ENCODE measurements at places on chromosomes 2 and 18.

GRCh38 chr2:222284466-222284865 is 14.3 kb downstream of the PAX3 start:
- no peak for DNase-seq

DNA sequence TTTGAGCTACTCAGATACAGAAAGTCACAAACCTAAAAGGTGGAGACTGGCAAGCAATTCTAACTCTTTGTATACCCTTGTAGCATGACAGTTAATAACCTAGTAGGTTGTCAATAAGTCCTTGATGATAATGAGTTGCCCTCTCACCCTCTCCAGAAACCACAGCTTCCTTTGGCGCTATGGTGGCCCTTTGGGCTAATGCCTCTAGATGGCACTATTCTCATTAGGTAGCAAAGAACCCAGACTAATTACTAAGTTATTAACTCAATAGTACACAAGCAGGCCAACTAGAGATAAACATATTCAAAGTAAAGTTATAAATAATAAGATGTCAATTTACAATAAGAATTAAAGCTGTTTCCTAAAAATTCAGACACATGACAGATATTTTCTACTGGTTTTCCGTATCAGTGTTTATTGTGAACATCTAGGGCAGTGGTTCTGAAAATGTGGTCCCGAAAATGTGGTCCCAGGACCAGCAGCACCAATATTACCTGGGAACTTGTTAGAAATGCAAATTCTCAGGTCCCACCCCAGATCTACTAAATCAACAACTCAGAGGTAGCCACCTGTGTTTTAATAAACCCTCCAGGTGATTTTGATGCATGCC is 41.1 kb downstream of the LDAH start:
- no peak for DNase-seq

- no peak for DNase-seq
Observed at GRCh38 chr2:191350826-191351225, 105.6 kb downstream of the MYO1B start.

DNA sequence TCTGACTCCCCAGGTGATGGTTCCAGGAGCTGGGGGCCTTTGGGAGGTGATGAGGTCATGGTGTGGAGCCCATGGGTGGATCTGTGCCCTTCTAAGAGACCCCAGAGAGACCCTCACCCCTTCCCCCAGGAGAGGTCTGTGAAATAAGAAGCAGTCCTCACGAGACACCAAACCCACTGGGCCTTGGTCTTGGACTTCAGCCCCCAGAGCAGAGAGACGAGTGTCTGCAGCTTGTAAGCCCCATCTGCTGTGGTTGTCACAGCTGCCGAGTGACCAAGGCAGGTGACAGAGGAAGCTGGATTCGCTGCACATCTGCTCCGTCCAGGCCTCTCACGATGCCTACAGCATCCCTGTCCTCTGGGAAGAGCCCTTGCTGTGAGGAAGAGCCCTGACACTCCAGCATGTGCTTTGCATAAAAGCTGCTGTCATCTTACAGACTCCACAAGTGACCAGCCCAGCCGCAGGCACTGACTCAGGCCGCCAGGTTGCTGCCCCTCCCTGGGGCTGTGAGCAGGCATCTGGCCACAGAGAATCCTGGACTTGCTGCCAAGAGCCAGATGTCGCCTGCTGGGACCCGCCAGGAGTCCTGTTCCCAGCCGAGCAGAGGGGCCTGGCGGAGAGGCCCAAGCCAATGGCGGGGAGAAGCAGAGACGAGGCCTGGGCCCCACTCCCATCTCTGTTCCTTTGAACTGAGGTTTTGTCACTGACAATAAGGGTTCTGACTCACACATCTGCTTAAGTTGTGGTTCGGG is 150.8 kb downstream of the PXDN start:
- DNase-seq, result no peak

- no peak for DNase-seq
Observed at GRCh38 chr2:150046211-150046610, 441.3 kb downstream of the RND3 start.

GRCh38 chr2:54604871-54605270 is 118.6 kb upstream of the EML6 start:
- no peak for DNase-seq

GRCh38 chr18:21834299-21834660 is 93.7 kb downstream of the MIB1 start:
- no peak for DNase-seq

DNA sequence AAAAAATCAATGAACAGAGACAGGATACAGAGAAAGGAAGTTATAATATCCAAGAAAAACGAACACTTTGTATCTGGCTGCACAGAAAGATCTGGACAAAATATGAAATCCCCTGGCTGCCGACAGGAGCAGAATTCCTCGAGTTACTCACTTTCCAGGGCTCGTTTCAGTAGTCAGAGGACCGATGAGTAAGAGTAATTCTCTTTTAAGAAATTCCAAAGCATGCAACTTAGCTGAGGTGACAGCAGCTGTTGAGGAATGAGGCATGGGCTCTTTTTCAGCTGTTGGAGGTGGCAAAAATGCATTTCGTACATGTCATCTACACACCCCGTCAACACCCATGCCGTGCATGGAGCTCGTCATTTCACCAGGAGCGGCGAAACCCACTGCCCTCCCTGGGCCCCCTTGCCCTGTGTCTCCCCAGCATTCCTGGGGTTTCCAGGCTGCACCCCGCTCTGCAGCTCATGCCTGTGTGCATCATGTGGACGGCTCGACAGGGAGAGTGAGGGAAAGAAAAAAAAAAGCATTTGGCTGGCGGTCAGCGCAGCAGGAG is 210.8 kb upstream of the SMIM21 start:
- DNase-seq, result no peak

GRCh38 chr2:136132825-136133155 is 14.8 kb upstream of the CXCR4 start:
- DNase-seq, result no peak

DNA sequence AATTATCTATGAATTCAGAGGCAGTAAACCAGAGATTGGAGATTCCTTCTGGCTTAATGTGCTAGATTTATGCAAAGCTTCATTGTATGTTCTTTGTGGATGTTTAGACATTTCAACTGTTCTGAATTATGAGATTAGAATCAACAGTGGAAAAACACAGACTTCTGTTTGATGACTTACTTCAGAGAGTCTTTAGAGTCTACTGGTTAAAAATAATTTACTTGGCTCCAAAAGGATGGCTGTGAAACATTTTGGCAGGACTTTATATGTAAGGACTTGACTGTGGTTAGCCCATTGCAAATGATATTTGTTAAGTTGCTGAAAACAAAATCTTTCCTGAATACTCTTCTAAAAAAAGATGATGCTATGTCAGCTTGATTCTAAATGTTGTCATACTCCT is 25.5 kb upstream of the LRRC30 start:
- DNase-seq, result no peak

DNA sequence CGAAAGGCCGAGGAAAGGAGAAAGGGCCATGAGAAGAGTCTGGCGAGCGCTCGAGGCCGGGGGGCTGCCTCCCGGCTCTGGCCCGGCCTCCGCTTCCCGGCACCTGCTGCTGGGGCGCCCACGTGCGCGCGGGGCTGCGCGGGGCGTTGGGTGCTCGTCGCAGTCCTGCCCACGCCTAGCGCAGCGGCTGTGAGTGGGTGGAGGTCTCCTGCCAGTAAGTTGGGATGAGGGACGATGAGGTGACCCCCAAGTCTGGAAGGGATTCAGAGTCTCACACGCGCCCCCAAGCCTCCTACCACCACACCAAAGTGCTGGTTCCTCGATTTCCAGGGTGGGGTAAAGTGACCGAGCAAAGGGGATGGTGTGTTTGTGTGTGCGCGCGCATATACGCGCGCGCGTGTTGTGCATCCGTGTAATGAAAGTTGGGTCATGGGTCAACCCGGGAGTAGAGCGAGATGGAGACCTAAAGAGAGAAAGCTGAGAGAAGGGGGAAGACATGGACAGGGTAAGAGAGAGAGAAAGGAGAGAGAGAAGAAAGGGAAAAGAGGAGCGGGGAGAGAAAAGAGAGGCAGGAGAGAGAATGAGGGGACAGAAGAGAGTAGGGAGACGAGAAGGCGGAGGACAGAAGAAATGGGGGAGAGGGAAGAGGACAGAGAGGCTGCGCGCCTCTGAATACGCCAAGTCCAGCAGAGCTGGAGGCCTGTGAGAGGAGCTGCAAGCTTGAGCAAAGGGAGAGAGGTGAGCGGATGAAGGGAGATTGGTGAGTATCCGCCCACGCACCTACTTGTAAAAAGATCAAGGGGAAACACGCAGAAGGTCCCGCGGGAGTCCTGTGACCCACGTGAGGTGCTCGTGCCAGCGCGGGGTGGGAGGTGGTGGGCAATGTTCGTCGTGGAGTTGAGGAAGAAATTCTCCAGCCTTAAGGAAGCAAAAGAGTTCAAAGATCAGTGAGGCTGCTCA is 1.7 kb upstream of the NETO1 start:
- no peak for DNase-seq

GRCh38 chr2:96198921-96199320 is 9.7 kb downstream of the STARD7 start:
- no peak for DNase-seq

DNA sequence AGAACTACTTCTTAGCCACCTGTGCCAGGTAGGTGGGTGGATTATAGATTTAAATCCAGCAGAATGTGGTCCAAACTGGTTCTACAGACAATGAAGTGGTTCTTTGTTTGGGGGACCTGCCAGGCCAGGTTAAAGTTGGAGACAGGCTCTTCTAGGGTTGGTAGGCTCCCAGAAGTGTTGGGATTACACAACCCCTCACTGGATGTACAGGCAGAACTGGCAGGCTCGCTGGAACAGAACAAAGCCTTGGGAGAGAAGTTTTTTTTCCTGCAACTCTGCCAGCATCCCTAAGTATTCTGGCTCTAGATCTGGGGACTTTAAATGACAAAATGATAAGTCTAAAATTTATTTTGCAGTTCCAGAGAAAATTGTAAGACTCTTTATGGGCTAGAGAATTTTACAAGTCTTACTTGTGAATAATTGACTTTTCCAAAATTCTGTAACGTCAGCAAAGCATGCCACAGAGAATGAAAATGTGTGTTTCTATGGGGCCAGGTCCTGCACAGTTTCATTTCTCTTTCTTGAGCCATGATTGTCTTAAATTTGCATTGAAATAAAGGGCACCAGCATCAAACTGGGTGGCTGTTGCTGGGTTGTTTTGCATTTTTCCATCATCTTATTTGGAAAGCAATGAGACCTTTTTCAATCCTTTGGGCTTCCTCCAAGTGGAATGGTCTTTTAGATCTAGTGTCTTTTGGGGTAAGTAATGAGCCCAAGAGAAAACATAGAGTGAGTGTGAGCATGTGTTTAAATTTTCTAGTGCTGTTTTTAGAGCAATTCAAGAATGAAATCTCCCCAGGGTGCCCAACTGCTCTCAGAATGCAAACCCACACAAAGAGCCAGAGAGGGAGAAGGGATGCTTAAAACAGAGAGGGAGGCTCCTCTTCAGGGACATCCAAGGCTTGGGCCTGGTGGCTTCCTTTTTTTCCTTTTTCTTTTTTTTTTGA is 32.4 kb upstream of the ATL2 start:
- DNase-seq, result no peak

DNA sequence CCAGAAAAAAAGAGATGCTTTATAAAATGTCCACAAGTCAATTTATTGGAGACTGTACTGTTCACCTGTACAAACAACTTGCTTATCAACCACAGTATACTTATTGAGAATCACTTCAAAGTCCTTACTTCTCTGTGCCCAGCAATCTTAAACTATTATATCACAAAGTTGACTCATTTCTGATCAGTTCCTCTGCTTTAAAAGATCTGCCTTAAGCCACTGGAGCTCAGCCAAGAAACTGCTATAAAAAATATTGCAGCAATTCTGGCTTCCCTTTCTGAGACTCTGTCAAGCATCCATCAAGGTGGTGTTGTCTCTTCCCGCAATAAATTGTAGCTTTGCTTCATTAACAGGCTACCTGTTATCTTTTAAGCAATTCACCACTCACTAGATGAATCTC is 375.2 kb upstream of the SPHKAP start:
- no peak for DNase-seq

GRCh38 chr2:86107031-86107430 is 996 bp downstream of the PTCD3 start:
- DNase-seq, result no peak

GRCh38 chr18:48412339-48412929 is 3.3 kb upstream of the ZBTB7C start:
- no peak for DNase-seq

- DNase-seq, result no peak
Observed at GRCh38 chr2:239609162-239609561, 208.3 kb upstream of the HDAC4 start.

DNA sequence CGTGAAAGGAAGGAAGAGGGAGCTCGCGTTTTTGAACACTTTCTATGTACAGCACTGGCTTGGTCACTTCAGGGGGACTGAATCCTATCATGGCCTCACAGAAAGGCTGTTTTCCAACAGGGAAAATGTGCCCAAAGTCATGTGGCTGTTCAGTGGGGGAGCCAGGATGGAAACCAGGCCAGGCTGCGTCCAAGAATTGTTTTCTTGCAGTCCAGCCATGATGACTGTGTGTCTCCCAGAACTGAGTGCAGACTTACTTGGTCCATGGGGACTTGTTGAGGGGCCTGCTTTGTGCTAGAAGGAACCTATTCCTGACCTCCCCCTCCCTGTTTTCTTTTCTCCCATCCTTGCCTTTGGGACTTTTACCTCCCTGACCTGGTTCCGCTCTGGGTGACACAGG is 46.9 kb downstream of the EMILIN2 start:
- DNase-seq, result no peak

DNA sequence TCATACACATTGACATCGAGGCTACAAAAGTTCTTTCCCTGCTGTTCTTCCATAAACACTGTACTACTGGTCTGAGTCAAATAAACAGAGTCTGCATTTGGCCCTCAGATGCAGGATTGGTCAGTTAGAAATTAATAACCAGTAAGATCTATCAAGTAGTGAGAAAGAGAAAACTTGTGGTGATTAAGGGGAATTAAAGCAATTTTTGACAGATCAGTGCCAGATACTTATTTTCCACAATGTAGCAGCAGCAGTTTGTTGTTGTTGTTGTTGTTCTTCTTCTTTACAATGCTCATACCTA is 85.0 kb downstream of the IKZF2 start:
- no peak for DNase-seq

- DNase-seq, result no peak
Observed at GRCh38 chr18:48990481-48991318, 39.9 kb upstream of the SMAD7 start.

GRCh38 chr2:231362555-231363184 is 32.8 kb upstream of the B3GNT7 start:
- DNase-seq, result no peak

DNA sequence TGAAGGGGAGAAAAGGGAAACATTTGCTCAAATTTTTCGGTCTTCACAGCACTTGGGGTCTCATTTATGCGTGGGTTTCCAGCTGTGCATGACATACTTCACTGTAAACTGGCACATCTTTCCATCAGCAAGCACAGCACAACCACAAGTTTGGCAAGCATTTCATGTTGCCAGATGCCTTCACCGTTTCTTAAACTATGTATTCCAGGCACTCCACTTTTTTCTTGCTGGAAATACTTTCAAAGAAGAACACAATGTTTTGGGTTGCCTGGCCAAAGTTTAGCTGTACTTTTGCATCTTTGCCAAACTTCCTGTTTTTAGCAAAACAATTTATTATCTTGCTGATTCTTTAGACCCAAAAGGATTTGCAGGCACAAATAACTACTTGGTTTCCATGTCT is 194.6 kb upstream of the MEIS1 start:
- DNase-seq, result no peak

GRCh38 chr2:192286093-192286701 is 91.5 kb upstream of the TMEFF2 start:
- DNase-seq, result no peak

GRCh38 chr18:48490641-48491293 is 48.1 kb upstream of the CTIF start:
- DNase-seq, result no peak
